ENCODE measurements at places on chromosomes 1 and 21.

DNA sequence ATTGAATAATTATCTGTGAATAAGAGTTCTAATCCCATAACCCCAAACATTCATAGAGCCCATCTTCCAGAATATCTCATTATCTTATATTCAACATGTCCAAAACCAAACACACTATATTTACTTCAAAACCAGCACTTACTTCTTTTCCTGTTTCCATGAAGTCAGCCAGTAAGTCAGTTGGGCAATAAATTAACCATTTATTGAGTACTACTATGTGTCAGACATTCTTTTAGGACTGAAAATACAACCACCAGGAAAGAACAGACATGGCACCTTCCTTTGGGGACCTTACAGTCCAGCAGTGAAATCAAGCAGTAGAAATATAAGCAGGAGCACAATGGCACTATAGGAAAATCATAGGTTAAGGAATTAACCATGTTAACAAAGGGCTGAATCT lies 8.8 kb downstream of the AK5 start:
- no peak for DNase-seq

DNA sequence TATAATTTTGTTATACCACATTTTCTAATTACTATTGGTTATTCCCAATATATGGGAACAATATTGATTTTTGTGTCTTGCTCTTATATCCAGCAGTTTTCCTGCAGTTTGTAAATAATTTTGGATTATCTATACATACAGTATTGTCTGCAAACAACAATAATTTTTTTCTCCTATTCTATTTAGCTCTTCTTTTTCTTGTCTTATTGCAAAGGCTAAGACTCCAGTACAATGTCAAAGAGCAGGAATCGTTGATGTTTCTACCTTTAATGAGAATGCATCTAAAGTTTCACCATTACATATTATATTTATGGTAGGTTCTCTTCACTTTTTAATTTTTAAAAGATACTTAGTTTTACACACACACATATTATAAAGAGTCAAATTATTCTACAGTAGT lies 4.1 kb upstream of the AVPR1B start:
- DNase-seq: no peak

- no peak for DNase-seq
Observed at GRCh38 chr1:87720561-87720960, 391.9 kb downstream of the LMO4 start.

- DNase-seq: no peak
Observed at GRCh38 chr21:45122432-45123132, 48.2 kb downstream of the ADARB1 start.

DNA sequence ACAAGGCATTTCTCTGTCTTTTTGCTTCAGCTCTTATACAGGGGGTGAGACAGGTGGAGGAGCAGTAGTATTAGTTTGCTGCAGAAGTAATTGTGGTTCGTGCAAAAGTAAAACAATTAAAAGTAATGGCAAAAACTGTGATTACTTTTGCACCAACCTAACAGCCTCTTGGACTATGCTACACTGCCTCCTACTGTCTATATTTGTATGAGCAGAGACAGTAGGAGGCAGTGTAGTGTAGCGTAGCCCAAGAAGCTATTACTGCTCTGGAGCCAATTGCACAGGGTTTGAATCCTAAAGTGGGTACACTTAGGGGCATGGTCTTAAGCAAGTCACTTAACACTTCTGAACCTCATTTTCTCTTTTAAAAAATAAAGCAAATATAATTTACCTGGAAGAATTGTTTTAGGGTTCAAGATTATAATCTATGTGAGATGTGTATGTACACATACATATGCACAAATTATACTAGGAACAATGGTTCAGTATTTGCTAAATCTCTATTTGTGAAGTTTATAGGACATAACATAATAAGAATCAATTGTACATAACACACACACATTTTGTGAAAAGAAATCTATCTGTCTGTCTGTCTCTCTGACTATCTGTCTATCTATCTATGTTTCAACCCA lies 103.8 kb downstream of the BRINP3 start:
- DNase-seq: no peak

GRCh38 chr1:10232163-10232562 lies 21.8 kb downstream of the KIF1B start:
- no peak for DNase-seq

- no peak for DNase-seq
Observed at GRCh38 chr1:1371364-1371745, 3.7 kb downstream of the AURKAIP1 start.

DNA sequence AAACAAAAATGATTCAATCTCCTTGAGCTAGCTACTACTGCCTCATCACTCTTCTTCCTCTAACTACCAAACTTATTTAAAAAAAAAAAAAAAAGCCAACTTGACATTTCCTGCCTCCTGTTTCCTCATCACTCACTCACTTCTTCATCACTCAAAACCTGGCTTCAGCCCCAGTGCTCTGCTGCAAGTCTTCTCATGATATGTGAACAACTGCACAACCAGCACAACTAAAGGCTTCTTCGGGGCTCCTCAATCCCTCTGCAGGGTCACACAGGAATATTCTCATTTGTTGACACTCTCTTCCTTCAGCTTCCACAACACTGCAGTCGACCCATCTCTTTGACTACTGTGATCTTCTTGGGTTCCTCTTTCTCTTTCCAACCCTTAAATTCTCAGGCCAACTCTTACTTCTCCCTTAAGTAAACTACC lies 7.6 kb downstream of the MTF1 start:
- DNase-seq: no peak

DNA sequence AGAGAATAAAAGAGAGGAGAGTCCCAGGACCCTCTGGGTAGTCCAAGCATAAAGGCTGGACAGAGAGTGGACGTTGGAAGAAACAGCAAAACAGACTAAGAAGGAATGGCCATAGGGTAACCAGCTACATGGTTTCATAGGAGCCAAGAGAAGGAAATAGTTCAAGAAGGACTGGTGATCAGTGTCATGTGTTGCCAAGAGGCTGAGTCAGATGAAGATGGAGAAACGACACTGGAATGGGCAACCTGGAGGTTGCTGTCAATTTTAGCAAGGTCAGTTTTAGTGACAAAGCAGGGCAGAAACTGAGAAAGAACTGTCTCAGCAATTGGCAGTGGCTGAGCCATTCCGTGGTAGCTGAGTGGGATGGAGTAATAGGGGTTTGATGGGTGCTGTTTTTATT lies 41.4 kb downstream of the HMGB4 start:
- no peak for DNase-seq

DNA sequence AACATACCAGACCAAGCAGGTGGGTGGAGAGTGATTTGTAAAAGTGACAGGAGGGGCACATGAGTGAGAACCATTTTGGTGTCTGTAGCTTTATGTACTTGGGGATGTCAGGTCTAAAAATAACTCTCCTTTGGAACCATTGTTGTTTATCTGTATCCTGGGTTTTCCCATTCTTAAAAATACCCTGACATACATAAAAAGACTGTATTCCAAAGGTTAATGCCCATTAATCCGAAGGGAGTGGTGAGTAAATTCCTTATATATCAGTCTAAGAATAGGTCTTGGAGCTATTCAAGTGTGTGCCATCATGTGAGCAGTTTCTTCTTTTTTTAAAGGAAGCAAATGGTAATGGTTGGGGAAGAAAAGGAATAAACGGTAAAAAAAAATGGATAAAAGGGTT lies 117.5 kb downstream of the TGFB2 start:
- no peak for DNase-seq

- DNase-seq: no peak
Observed at GRCh38 chr1:37865348-37866120, 6.1 kb upstream of the MTF1 start.

- DNase-seq: no peak
Observed at GRCh38 chr1:207302618-207303393, 18.7 kb upstream of the CD55 start.
